ENCODE measurements at places on chromosomes 2 and 18.

DNA sequence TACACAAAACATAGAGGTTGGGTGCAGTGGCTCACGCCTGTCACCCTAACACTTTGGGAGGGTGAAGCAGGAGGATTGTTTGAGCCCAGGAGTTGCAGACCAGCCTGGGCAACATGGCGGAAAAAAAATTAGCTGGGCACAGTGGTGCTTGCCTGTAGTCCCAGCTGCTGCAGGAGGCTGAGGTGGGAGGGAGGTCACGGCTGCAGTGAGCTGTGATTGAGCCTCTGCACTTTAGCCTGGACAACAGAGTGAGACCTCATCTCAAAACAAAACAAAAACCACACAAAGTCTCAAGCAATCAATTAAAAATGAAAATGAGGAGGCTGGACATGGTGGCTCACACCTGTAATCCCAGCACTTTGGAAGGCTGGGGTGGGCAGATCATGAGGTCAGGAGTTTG is 4.9 kb downstream of the NOP58 start:
- no peak for DNase-seq

GRCh38 chr2:14288016-14288415 is 344.5 kb upstream of the LRATD1 start:
- no peak for DNase-seq

GRCh38 chr2:111239107-111239506 is 118.4 kb downstream of the BCL2L11 start:
- DNase-seq = no peak

GRCh38 chr2:8550481-8550880 is 131.4 kb upstream of the ID2 start:
- no peak for DNase-seq

GRCh38 chr2:98118161-98118560 is 31.2 kb downstream of the VWA3B start:
- DNase-seq = no peak

DNA sequence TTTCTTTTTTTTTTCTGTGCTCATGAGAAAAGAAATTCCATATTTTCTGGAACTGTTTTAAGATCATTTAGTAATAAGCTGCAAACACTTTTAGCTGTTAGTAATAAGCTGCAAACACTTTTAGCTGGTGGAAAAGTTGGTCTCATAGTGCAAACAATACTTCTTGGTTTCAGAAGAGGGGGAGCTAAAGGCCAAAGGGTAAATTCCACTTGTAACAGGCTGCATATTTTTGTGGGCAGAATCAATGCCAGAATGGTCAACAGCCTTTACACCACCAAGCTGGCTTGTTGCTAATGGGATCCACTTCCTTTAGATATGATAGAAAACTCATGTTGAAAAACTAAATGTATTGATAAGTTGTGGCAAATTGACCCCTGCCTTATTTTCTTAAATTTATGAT is 356.8 kb downstream of the NR4A2 start:
- no peak for DNase-seq

DNA sequence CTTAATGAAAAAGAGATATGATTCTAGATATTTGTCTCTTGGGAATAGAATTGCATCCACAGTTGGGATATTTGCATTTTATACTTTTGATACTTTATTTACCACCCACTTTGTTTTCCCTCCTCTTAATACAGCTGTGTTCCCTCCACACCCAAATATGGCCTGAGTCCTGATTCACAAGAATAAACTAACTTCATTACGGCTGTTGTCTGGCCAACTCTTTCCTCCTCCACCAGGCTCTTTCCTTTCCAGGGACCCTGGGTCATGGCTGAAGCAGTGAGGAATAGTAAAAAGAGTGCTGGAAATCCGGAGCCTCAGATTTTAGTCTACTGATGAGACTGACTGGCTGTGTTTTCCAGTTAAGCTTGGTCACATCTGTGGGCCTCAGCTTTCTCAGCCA is 48.4 kb upstream of the STAM2 start:
- no peak for DNase-seq

DNA sequence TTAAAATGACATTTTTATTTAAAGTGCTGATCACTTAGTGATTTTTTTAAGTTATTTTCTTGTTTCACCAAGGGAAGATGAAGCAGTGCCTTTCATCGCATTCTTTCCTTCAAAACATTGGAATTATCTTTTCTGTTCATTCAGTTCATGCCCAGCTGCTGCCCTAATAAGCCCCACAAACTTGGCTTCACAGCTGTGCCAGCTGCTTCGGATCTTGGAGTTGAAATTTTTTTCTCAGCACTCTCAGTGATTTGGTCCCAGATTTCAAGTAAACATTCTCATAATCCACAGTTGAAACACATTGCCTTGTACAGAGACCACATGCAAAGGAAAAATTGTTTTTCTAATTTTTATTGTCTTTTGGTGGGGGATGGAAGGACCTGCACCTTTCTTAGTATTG is 353.3 kb upstream of the LRP1B start:
- DNase-seq = no peak

DNA sequence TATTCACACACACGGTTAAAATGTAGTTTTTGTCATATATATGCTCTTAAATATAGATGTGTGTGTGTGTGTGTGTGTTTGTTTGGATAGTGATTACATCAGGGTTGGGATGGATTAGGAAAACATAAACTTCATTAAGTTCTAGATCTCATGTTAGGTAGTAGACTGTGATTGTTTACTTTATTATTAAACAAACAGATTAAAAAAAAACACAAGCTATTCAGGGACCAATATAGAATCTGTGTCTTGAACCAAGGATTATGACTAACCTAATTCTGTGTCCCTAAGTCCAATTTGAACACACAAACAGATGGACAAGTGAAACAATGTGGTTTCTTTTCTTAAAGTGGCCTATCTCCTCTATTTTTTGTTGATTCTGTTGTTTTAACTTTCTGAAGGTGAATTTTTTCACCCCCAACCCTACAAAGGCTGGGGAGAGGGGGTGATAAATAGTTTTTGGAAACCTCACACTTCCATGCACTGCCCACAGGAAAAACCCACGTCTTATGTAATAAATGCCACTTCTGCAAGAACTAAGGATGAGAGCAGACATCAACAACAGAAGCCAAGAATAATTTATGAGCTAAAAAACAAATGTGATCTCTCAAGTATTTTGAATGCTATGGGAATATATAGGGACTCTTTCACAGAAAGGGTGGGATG is 40.7 kb downstream of the IL1R2 start:
- DNase-seq = no peak

- DNase-seq = peak; percentile 31
Measured at GRCh38 chr18:35581898-35582641, 530 bp downstream of the GALNT1 start.

DNA sequence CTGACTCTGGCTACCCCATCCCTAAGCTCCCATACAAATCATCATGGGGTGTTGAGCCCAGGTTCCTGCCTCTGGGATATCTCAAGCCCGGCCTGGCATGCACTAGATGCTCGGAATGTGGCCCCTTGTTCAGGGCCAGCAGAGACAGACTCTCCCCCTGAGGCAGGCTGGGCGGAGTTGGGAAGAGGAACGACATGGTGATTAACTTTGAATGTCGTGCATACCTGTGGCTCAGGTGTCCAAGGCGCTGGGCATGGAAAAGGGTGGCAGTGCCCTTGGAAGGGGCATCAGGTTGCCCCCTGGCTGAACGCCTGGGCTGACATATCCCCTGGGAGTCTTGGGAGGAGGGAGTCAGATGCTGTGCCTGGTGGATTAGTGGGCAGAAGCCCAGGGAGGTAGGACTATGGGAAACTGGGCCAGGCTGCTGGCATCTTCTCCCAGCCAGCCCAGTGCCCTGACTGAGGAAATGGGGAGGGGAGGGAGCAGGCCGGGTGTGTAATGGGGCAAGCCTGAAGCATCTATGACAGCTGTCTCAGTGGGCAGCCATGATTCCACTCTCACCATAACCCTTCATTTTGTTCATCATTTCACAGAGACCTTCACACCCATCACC is 57.8 kb upstream of the OTOF start:
- DNase-seq = no peak

DNA sequence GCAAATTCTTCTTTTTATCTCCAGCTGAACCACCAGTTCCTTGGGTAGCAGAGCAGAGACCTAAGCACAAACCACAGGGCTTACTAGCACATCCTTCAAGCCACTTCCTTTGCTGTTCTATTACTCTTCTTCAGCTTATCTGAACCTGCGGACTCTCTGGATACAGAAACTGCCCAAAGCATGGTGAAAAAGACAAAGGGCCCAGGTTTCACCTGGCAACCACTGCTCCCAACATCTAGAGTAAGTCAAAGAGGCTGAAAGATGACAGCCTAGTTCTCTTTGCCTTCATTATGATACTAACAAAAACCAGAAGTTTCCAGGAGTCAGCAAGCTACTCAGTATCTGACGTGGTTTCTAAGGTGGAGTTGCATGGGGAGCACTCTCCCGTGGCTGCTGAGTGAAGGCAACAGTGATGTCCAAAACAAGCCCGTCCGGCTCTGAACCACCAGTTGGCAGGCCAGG is 43.4 kb downstream of the KANSL3 start:
- DNase-seq = no peak

GRCh38 chr18:27717816-27718215 is 459.1 kb downstream of the CDH2 start:
- no peak for DNase-seq

- peak; percentile 81 for DNase-seq
Measured at GRCh38 chr2:231687133-231687852, 21.0 kb upstream of the PTMA start.

DNA sequence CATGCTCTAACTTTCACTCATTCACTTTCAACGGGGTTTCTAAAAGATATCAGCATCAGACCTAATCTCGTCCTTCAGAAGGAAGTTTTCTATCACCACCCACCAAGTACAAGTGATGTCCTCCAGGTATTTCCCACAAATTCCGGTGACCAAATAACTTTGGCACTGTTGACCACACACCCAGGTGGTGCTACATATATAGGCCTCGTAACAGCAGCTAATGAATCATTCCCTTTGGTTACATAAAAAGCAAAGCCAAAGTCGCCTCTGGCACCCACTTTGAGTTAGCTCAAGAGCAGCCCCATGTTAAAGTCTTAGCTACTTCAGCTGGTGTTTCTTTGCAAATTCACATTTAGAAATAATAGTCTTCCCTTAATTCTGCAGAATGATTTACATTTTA is 138.2 kb upstream of the OSR1 start:
- DNase-seq = no peak

GRCh38 chr18:9846162-9846925 is 39.4 kb upstream of the TXNDC2 start:
- no peak for DNase-seq

GRCh38 chr2:109084341-109084740 is 44.7 kb upstream of the SH3RF3 start:
- no peak for DNase-seq

DNA sequence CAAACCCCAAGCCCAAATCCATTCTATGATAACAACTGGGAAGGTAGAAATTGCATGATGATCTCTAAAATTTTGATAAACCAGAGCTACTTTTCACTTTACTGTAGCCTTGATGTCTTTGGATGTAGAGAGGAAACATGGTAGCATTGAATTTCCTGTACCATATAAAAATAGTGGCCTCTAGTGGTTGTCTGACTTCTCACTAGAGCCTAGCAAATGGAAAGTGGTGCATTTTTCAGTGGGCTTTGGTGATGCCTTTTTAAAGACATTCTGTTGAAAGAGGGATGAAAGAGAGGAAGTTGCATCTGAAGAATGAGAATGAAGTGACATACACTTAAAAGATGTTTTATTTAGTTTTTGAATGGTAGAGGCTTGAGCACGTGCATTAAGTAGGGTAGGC is 662.2 kb downstream of the XIRP2 start:
- DNase-seq = no peak

DNA sequence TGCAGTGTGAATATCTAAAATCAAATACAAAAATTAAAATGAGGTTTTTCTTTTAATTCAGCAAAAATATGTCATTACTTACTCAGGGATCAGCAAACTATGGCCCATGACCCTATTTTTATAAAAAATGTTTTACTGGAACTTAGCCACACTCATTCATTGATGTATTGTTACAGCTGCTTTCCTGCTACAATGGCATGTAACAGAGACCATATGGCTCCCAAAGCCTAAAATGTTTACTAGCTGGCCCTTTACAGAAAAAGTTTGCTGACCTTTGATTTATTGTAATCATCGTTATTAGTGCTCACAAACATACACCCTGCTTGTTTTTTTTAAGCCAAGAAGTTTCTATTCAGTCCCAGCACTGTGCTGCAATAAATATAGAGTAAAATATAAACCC is 120.3 kb downstream of the PLA2R1 start:
- no peak for DNase-seq

DNA sequence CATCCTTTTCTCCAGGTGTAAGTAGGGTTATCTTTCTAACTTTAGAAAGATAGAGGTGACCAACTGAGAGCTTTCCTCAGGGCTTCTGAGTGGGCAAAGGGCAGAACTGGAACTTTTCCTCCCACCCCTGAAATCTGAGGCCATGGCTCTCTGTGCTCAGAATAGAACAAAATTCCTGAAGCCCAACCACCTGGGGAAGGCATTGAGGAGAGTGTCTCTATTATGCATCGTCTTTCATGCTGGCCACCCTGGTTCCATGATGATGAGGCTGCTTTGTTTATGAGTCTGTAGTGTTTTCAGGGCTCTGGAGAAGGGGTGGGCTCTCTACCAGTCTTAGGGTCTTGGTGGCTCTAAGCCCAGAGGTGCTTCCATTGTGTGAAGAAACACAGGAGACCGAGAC is 30.7 kb upstream of the IL1R1 start:
- no peak for DNase-seq

DNA sequence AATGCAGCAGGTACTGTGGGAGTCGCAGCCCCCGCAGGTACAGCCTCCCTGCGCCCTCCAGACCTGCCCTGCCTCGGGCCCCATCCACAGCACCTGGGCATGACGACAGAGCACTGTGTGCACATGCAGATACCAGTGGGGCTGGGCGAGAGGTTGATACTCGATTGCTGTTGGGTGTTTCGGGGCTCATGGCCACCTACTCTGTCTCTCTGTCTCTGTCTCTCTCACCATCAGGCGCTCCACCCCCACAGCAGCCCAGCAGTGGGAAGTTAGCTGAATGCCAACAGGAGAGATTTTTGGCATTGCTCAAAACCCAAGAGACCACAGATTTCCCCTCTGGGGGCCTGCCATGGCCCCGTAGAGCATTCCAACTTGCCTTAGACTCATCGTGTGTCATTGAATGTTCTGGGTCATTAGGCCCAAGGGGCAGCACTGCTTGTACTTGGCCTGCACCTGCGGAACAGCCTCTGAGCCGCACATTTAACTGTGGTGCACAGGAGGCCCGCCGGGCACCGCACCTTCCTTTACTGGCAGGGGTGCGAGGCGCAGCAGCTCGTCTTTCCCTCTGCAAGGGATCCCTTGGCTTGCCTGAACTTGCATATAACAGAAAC is 18.8 kb downstream of the KCNIP3 start:
- DNase-seq = no peak

DNA sequence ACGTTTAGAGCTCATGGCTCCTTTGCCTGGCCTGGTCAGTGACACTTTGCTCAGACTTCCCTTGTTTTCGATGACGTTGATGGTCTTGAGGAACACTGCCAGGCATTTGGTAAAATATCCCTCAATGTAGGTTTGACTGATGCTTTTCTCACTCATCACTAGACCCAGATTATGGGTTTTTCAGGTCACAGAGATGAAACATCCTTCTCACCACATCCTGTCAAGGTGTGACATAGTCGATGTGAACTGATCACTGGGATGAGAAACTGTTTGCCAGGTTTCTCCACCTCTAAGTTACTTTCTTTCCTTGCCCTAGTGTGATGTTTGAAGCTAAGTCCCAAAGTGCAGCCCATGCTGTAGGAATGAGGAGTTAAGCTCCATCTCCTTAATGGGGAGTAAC is 81.5 kb downstream of the AFF3 start:
- DNase-seq = no peak
